AG09319 (cell line): ENCODE measurements at places on chromosomes 16 and 17.

- no peak for DNase-seq
Observed at GRCh38 chr16:87844809-87845208, 24.5 kb downstream of the SLC7A5 start.

DNA sequence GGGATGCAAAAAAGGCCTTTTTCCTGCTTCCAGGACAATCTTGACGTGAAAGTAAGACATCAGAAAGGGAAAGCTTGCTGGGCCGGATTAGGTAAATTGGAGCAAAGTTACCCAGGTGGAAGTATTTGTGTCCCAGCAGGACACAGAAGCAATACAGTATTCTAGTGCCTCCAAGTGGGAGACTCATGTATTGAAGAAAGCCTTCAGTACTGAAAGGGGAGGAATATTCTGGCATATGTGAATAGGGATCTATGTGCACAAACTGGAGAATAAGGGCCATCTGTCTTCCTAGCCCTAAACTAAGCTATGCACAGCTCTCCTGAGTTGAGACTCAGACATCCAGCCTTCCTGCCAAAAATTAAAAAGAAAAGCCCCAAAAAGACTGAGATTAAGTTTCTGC lies 327.3 kb upstream of the CDH8 start:
- DNase-seq, result no peak

GRCh38 chr16:73215678-73216377 lies 167.9 kb upstream of the ZFHX3 start:
- DNase-seq, result no peak

GRCh38 chr17:81665205-81666091 lies 957 bp downstream of the OXLD1 start:
- DNase-seq, result no peak

DNA sequence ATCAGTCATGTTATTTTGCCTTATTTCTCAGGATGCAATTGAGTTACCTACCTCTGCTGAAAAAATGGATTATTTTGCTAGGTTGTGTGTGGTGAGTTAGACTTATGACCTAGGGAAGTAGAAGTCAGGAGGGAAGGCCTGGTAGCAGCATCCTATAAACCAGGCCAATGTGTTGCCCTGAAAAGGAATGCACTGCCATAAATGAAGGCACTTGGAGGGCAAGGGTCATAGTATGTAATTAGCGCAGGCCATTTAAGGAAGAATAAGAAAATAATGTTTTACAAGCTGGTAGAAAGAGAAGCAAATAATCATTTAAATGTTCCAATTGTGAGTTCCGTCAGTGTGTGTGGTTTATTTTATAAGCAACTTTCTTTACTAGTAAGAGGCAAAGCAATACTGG lies 698.8 kb downstream of the KCNJ2 start:
- no peak for DNase-seq

DNA sequence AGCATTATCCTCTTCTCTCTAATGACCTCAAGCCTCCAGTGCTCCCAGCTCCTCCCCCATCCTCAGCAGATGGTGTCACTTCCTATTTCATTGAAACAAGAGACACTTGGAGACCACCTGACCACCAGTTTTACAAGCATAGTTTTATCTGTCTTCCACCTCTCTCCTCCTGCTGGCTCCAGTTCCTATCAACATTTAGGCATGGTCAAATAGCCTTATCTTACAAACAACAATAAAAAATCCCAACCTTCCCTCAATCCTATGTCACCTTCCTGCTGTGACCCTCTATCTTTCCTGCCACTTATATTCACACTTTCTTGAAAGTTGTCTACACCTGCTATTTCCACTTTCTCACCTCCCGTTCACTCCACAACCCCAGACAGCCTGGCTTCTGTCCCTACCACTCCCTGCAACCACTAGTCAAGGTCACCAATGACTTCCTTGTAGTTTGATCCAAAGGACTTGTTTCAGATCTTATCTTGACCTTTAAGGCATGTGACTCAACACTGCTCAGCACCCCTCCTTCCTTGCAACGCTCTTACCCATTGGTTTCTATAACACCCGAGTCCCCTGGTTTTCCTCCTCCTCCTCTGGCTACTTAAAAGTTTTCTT lies 4.3 kb upstream of the NTN1 start:
- DNase-seq, result no peak

DNA sequence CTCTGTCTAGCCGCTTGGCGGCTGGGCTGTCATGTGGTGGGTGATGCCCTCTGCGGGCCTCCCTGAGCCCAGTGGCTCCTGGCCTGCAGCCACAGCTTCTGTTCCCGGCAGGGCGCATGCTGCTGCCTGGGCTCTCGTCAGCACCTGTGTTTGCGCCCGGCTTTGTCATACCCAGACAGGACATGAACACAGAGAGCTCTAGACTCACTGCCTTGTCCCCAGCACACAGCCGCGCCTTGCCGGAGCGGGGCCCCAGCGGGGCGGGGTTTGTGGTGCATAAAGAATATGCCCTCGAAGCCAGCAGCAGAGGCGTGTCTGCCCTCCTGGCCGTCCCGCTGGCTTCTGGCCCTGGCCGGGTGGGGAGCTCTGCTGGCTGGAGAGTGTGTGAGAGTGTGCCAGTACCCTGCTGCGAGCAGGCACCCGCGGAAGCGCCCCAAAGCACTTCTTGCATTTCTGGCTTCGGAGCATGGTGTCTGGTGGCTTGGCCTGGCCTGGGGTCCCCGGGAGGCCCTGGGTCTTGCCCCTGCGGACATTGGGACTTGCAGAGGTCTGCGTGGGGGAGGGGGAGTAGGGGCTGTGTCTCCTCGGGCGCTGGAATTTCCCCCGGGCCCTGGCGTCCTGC lies 14.4 kb downstream of the ASPSCR1 start:
- no peak for DNase-seq

- no peak for DNase-seq
Observed at GRCh38 chr17:38898291-38898679, 27.1 kb upstream of the LASP1NB start.

DNA sequence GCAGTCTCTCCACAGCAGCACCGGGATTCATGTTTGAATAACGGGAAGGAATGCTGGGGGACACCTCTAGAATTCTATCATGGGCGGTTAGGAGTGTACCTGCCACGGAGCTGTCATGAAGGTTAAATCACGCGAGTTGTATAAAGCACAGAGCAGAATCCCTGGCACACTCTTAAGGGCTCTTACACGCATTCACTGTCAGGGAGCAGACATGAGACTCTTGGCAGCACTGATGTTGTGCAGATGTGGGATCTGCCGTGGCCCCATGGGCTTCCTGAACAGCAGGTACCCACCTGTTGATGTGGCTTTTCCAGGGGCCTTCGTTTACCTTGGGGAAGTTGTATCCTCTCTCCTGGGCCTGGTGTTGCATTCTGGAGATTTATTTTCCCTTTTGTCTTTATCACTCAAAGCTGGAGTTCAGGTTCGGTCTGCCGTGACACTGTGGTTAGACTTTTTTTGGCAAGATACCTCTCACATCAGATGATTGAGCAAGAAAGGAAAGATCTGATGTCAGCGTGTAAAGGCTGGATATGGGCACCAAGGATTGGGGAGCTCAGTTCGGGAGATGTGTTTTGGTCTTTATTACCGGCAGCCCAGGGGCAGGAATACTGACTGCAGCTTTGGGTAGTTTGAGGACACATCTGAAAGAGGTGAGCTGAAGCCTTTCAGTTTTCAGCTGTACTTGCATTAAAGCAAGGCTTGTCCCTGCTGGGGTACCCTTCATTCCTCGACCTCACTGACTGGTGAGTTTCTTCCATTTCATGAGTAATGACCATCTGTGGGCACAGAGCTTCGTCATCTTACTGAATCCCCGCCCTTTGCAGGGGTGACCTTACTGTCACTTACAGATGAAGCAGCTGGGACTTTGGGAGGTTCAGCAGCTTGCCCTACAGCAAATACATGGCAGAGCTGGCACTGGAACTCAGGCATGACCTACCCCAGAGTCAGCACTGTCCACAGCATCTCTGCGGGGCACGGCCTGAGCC lies 19.3 kb downstream of the KNOP1 start:
- peak; percentile 83 for DNase-seq

DNA sequence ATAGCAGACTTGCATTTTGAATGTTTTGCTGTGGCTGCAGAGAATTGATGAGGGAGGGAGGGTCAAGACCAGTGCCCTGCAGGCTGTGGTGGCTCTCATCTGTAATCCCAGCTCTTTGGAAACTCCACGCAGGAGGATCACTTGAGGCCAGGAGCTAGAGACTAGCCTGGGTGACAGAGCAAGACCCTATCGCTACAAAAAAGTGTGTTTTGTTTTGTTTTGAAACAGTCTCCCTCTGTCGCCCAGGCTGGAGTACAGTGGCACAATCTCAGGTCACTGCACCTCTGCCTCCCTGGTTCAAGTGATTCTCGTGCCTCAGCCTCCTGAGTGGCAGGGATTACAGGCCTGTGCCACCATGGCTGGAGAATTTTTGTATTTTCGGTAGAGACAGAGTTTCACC lies 1.9 kb upstream of the UBE2G1 start:
- no peak for DNase-seq

GRCh38 chr16:52603015-52603414 lies 56.1 kb upstream of the TOX3 start:
- no peak for DNase-seq

- DNase-seq, result no peak
Observed at GRCh38 chr16:17024514-17024913, 446.2 kb downstream of the XYLT1 start.

DNA sequence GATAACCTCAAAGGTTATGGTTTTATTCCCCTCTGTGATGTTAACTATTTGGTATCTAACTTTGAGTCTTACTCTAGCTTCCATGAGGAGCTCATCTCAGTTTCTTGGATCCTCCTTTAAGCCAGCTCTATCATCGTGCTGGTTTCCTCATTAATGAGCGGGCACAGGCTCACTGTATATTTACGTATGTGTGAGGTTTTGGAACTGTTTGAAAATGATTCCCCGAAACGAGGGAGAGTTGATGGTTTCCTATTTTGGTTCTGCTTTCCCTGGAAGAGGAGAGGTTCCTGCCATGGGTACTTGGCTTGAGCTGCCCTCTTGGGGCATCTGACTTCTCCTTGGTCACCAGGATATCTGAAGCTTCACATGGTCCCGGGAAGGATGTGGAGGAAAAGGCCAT lies 32.7 kb upstream of the PIK3R6 start:
- DNase-seq, result no peak

DNA sequence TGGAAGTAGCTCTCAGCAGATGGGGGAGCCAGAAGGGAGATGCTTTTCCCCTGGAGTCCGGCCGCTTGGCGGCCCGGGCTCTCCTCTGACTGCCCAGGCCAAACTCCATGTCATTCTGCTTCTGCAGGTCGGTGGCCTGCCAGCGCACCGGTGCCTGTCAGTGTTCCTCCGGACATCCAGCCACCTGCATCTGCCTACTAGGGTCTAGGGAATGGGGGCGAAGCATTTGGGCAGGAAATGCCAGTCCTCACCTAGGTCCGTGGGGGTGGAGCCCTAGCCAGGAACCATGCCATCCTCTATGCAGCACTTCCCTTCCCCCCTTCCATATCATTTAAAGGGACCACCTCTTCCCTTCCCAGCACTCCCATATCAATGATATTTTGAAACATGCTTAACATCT lies 34.2 kb downstream of the GJC1 start:
- DNase-seq, result no peak

DNA sequence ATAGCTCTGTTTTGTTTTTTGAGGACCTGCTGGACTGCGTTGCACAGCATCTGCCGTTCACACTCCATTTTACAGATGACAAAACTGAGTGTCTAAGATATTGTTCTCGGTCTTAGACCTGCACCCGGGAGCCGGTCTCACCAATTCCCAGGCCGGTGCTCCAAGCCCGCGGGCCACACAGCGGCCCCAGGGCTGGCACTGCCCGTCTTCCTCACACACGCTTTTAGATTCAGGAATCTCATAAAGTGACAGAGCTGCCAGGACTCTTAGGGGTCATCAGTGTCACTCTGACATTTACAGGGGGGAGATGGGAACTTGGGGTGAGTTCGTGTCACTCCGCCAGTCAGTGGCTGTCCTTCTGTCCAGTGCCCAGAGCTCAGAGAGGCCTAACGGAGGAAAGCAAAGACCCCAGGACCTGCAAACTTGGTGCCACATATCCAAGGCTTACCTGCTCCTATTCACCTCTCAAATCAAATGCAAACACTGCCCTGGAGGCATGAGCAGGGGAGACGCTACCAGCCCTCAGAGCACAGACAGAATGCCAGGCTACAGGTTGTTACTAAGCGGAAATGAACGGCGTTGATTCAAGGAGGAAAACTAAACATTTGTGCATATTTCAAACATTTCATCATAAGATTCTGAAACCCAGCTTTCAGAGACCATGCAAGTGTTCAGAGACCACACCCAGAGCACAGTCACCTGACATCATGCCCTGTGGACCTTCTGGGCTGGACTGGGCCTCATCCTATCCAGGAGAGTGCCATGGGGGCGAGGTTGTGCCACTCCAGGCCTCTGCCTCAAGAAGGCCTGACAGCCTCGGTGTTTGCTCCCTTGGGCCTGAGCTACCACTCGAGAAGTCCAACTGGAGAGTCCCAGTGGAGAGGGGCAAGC lies 29.5 kb downstream of the TNFRSF13B start:
- no peak for DNase-seq

DNA sequence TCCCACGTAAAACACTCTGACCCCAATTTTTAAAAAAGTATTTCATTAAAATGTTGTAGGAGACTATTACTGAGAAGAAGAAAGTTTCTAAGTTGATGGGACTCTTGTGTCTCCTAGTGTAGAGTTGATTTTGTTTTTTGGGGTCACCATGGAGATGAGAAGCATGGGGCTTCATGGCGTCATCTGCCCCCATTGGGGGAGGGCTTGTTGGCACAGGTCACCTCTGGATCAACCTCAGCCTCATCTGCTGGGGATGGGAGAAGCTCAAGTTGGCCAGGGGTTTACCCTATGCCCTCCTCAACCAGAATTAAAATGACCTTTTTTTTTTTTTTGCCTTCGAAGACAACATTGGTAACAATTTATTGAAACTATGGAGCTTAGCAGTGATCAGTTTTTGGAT lies 28.3 kb downstream of the MSI2 start:
- DNase-seq, result no peak

GRCh38 chr16:85675251-85675874 lies 13.4 kb downstream of the GINS2 start:
- no peak for DNase-seq

DNA sequence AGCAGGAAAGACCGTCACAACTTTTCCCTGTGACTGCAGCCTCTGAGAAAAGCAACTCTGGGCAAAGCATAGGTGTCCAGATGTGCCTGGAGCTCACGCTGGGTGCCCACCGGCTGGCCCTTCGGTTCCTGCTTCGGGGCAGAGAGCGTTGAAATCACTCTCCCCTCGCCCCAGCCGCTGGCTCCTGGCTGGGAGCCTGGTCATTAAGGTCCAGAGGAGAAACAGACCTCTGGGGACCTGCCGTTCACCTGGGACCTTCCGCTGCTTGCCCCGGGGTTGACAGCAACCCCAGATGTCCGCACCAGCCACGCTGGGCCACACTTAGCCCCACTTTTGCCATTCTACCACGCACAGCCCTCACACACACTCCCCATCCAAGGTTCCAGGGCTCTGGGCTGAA lies 13.1 kb downstream of the MRM3 start:
- no peak for DNase-seq

GRCh38 chr16:35154627-35155026 lies 1695.2 kb downstream of the TP53TG3F start:
- DNase-seq, result no peak

DNA sequence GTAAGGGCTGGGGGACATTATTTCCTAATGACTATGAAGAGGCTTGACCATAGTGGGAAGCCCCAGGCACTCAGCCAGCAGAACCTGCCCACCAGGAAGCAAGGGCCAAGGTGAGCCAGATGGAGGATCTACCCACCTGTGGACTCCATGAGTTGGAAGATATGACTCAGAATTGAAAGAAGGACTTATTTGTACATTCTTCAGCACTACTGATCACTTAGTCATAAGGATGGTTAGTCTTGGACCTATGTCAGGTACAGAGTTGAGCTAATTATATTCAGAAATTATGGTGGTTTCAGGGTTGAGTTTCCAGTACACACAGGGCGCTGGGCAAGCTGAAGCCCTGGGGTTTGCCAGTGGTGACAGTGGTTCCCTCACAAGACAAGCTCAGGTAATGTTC lies 24.0 kb upstream of the GRIN2A start:
- DNase-seq, result no peak
